ENCODE measurements at places on chromosomes 16 and 17.

- no peak for DNase-seq
Observed at GRCh38 chr17:80871341-80871740, 120.3 kb upstream of the CHMP6 start.

- DNase-seq: no peak
Observed at GRCh38 chr16:28185696-28186095, 26.1 kb downstream of the XPO6 start.

- peak; percentile 51 for DNase-seq
Observed at GRCh38 chr17:65190467-65191097, 53.4 kb downstream of the RGS9 start.

DNA sequence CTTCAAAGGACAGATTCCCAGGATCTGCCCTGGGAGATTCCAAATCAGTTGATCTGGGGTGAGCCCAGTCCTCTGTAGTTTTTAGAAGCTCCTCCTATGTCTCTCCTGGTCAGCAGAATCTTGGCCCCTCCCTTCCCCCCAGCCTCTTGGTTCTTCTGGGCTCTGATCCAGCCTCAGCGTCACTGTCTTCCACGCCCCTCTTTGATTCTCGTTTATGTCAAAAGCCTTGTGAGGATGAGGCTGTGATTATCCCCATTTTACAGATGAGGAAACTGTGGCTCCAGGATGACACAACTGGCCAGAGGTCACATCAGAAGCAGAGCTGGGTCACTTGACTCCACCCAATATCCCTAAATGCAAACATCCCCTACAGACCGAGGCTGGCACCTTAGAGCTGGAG is 840 bp upstream of the CDH5 start:
- peak; percentile 35 for DNase-seq

DNA sequence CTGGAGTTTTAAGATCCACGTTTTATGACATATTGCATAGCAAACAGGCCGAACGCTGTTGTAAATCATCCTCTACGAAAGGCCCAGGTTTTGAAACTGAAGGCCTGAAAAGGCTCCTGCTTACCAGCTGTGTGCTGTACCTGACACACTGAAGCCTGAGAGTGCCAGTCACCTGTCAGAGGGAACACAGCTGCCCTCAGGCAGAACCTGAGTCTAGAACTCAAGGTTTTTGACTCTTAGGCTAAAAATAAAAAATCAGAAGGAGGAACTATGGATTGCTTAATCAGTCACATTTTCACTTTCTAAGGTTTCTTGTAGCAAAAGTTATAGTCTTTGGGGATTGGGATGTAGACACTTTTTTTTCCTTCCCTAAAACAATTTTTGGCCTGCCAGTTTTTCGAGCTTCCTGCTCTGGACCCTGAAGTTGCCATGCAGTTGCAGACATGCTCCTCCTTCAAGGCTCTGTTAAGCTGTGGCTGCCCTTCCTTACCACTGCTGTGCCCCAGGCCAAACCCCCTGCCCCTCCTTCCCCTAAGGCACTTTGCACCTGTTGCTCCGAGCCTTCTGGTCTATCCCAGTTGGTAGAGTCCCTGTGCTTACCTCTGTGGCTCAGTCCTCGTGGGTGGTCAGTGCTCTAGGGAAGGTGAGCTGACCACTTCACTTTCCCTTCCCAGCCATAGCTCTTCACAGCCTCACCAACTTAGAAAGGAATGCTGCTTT is 56.6 kb downstream of the TENT4B start:
- no peak for DNase-seq

GRCh38 chr17:66580184-66580955 is 254.5 kb upstream of the CACNG5 start:
- peak; percentile 55 for DNase-seq

- no peak for DNase-seq
Observed at GRCh38 chr16:26952411-26952810, 114.3 kb upstream of the C16orf82 start.

- DNase-seq: no peak
Observed at GRCh38 chr16:67963662-67964321, 4.6 kb downstream of the SLC12A4 start.

- DNase-seq: no peak
Observed at GRCh38 chr16:68774982-68775634, 38.0 kb downstream of the CDH1 start.

GRCh38 chr17:80770881-80771611 is 220.6 kb upstream of the CHMP6 start:
- DNase-seq: no peak

DNA sequence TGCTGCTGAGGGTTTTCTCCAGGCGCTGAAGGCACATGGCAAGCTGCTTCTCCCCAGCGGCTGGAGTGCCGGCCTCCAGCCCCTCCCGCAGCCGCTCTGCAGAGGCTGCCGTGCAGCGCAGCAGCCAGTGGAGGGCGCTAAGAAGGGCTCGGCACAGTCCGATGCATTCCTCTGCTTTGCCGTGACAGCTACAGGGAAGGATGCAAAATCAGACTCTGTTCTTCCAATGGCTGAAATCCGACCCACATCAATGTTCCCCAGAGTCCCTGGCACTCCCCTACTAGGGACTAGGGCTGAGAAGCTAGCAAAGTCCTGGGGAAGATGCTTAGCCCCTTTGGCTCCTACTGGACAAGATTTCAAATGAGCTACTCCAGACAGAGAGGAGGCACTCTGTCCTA is 19.0 kb downstream of the MED24 start:
- DNase-seq: peak; percentile 46

GRCh38 chr17:6556121-6557039 is at the start of gene PITPNM3:
PITPNM3 (minus strand) TSS chr17:6556555; CDS start chr17:6556406, 149 bp downstream.
- peak; percentile 19 for DNase-seq

DNA sequence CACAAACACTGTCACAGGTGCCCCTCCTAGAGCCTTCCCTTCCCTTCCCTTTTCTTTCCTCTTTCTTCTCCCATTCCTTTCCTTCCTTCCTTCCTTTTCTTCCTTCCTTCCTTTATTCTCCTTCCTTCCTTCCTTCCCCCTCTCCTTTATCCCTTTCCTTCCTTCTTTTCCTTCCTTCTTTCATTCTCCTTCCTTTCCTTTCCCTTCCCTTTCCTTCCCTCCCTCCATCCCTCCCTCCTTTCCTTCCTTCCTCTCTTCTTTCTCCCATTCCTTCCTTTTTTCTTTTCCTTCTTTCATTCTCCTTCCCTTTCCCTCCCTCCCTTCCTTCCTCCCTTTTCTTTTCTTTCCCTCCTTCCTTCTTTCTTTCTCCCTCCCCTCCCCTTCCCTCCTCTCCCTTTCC is 170.0 kb downstream of the ENGASE start:
- DNase-seq: no peak

DNA sequence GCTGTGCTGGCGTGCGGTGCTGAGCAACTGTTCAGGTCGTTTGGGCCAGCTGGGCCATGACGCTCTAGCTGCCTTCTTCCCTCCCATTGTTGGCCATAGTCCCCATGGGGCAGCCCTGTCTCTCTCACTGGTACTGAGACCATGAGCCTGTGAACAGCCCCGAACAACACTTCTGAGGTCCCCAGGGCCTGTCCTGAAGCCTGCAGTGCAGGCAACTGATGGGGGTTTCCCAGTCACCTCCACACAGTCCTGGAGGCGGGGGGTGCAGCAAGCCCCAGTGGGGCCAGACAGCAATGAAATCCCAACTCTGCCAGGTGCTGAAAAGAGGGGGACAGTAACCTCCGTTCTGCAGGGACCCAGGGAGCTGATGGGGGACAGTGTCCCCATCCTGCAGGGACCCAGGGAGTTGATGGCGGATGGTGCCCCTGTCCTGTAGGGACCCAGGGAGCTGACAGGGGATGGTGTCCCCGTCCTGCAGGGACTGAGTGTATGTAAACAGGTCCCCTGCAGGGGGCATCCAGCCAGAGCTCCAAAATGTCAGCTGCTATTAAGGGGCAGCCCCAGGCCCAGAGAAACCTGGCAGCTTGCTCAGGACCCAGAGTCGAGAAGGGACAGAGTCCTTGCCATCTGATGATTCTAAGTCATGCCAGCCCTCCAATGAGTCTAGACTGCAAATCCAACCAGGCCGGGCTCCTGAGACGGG is 30.4 kb downstream of the ENGASE start:
- no peak for DNase-seq

- DNase-seq: peak; percentile 18
Observed at GRCh38 chr17:8016632-8017424, 14.4 kb downstream of the GUCY2D start.

- DNase-seq: no peak
Observed at GRCh38 chr16:78057803-78058564, 35.6 kb downstream of the CLEC3A start.

DNA sequence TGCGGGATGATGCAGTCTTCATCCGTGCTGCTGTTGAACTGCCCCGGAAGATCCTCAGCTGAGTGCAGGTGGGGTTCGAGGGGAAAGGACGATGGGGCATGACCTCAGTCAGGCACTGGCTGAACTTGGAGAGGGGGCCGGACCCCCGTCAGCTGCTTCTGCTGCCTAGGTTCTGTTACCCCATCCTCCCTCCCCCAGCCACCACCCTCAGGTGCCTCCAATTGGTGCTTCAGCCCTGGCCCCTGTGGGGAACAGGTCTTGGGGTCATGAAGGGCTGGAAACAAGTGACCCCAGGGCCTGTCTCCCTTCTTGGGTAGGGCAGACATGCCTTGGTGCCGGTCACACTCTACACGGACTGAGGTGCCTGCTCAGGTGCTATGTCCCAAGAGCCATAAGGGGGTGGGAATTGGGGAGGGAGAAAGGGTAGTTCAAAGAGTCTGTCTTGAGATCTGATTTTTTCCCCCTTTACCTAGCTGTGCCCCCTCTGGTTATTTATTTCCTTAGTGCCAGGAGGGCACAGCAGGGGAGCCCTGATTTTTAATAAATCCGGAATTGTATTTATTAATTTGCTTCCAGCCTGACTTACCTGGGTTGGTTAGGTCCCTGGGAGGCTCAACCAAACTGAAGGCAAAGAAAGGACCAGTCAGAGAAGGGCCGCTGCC is 5.8 kb downstream of the TRAF4 start:
- DNase-seq: no peak

DNA sequence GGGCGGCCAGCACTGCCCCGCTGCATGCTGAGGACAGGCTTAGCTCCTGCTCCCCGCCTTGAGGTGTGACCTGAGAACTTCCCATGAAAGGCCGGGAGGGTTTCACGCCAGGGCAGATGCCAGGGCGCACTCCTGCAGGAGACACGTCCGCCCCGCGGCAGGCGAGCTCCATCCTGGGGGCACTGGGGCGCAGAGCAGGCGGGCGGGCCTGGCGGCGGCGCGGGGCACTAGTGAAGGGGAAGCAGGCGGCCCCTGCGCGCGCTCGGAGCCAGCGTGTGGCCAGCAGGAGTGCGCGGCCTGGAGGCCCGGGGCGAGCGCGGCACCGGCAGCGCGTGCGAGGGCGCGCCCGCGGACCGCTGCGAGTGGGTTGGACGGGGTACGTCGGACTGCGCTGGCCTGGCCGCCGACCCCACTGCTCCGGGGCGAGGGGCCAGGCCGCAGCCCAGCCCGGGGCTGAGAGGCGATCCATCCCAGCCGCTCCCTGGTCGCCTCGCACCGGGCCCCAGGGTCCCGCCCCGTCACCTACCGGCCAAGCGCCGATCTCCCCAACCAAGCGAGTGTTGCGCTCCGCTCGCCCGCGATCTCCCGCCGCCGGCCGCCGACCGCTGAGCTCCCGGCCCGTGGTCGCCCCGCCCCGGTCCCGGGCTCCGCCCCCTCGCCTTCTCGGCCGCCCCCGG is at the start of gene MAP3K14:
Gene MAP3K14, minus strand, starts transcription at position 587 of the 677 bp plus-strand sequence. CDS start 26,275 bp downstream, outside the sequence.
- DNase-seq: peak; percentile 68

DNA sequence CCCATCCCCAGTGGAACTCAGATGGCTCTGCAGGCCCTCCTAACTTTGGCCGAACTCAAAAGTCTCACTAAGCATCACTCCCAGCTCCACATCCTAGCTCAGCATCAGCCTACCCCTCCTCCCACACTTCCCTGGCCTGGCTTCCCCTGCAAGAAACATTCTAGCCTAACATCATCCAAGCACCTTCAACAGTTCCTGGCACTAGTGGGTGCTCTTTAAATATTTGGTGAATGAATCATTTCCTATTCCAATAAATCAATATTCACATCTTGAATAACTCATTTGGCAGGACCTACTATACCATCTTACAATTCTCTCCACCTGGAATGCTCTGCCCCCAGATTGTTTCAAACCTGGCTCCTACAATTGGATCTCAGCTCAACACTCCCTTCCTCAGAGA is 11.0 kb upstream of the BBS2 start:
- peak; percentile 42 for DNase-seq

GRCh38 chr17:17738901-17739300 is 57.6 kb downstream of the RAI1 start:
- DNase-seq: no peak

- no peak for DNase-seq
Observed at GRCh38 chr17:47996201-47996600, 25.3 kb downstream of the CDK5RAP3 start.

Measured in fibroblast of skin of right biceps (primary cell).